D341Med (cell line): ENCODE measurements at places on chromosomes 13 and 19.

DNA sequence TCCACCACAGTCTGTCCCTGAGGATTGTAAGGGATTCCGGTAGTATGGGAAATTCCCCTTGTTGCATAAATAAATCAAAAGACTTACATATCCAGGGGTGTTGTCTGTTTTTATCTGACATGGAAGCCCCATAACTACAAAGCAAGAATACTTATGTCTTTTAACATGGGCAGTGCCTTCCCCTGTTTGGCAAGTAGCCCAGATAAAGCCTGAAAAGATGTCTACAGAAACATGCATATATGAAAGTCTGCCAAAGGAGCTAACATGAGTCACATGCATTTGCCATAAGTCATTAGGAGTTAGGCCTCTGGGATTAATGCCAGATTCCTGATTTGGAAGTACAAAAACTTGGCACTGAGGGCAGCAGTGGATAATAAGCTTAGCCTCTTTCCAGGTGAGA lies 62.1 kb downstream of the ZNF737 start:
- DNase-seq = no peak

DNA sequence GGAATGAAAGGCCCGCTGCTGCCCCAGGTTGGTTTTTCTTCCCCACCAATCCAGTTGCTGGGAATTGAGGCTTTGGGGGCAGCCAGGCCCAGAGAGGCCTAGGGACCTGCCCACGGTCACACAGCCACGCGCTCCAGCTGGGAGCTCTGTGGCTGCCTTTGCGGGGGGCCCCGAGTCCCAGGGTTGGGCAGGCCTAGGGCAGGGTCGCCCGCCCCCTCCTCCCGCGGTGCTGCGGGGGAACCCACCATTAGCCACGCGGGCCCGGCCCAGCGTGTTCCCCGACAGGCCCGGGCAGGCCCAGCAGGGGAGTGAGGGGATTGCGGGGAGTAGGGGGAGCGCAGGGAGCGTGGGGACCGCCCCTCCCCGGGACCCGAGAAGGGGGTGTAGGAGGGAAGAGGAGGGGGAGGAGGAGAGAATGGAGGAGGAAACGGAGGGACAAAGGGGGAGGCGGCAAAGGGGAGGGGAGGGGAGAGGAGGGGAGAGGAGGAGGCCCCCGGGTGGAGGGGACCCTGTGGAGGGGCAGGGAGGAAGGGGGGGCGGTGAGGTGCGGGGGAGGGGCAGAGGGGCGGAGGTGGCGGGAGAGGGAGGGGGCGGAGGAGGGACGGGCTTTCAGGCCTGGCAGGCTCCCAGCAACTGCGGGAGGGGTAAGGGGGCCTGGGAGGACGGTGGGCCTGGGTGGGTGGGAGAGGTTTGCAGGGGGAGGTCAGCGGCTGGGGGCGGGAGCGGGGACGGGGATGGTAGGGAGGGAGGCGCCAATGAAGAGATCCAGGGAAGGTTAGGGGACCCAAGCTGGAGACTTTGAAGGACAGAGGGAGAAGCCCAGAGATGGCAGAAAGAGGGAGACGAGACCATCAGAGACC lies 12.9 kb upstream of the TLE2 start:
- DNase-seq = no peak

- peak; percentile 32 for DNase-seq
Measured at GRCh38 chr13:101514695-101515275, 62.3 kb downstream of the ITGBL1 start.

GRCh38 chr19:16359074-16359473 lies 34.4 kb downstream of the KLF2 start:
- no peak for DNase-seq

- DNase-seq = no peak
Measured at GRCh38 chr19:13097463-13098258, 5.0 kb downstream of the LYL1 start.

- no peak for DNase-seq
Measured at GRCh38 chr13:114323349-114323748, 9.0 kb downstream of the CHAMP1 start.

- no peak for DNase-seq
Measured at GRCh38 chr13:24274452-24275021, 34.8 kb upstream of the C1QTNF9 start.

DNA sequence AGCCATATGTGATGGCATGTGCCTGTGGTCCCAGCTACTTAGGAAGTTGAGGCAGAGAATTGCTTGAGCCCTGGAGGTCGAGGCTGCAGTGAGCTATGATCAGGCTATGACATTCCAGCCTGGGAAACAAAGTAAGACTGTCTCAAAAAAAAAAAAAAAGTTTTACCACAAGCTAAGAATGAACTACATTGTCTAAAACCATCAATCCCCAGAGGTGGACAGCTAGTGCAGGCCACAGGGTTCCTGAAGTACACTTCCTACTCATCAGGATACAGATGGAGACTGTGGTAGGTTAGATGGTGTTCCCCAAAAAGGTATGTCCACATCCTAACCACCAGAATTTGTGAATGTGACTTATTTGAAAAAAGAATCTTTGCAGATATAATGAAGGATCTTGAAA lies 63.5 kb upstream of the DOCK9 start:
- DNase-seq = no peak

DNA sequence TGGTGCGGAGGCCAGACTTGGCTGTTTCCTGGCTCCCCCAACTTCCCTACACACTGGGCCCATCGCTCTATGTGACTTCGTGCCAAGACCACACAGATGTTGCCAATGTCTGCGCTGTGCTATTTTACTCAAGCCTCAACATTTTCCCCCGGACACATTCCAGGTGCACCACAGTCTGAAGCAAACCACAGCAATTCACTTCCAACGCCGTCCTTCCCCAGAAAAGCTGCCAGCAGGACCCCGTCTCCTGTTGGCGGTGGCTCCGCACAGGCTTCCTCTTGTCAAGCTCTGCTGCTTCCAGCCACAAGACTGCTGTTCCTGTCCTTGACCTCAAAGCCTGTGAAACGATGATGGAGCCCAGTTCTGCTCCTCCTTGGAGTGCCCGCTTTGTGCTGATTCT lies 100.7 kb downstream of the CRYL1 start:
- no peak for DNase-seq

GRCh38 chr13:73212482-73212881 lies 153.7 kb downstream of the KLF5 start:
- no peak for DNase-seq

GRCh38 chr19:46648961-46649960 lies 11.7 kb downstream of the DACT3 start:
- peak; percentile 63 for DNase-seq

DNA sequence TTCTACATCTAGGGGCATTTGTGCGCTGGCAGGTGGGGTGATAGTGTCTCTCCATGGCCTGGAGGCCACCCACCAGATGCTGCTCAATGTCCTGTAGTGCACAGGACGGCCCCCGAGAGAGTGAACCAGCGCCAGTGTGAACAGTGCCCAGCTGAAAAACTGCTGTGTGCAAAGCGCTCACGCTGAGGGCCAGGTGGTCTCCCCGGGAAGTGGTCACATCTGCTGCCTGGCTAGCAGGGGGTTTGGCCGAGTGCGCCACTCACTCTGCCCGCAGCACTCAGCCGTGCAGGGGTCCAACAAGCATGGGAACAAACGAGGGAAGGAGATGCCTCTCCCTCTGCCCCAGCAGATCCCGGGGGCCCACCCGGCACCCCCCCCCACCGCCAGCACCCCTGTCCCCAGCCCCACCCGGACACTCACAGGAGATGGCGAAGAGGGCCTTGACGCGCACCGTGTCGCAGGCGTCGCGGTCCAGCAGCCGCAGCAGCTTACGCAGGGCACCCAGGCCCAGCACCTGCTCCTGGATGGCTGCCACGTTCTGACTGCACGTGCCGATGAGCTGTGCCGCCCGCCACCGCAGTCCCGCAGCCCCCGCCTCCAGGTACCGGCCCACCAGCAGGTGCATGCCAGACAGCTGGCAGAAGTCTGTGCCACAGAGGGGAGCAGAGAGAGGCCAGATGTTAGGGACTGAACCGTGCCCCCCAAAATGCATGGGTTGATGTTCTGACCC lies 5.8 kb downstream of the HSPBP1 start:
- DNase-seq = no peak

DNA sequence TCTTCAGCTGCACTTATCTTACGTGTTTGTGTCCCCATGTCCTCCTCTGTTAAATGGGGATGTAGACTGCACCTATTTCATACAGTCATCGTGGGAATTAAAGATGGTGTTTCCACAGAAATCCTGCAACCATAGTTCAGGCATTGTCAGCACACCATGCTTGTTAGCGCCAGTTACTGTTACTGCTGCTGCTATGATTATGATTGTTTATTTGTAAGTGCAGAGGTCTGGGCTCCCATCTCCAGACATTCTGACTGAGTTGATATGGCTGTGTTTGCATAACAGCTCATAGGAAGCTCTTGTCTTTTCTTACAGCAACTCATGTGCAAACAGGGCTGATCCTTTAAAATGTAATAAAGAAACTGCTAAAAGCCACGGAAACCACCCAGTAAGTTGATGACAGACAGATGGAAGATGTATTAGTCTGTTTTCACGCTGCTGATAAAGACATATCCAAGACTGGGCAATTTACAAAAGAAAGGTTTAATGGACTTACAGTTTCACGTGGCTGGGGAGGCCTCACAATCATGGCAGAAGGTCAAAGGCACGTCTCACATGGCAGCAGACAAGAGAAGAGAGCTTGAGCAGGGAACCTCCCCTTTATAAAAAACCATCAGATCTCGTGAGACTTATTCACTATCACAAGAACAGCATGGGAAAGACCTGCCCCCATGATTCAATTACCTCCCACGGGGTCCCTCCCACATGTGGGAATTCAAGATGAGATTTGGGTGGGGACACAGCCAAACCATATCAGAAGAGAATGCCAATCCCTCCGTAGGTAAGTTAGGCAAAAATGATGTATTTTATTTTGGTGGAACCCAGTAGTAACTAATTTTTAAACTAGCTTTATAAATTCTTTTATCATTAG lies 1.6 kb downstream of the ZSCAN5A start:
- DNase-seq = no peak

DNA sequence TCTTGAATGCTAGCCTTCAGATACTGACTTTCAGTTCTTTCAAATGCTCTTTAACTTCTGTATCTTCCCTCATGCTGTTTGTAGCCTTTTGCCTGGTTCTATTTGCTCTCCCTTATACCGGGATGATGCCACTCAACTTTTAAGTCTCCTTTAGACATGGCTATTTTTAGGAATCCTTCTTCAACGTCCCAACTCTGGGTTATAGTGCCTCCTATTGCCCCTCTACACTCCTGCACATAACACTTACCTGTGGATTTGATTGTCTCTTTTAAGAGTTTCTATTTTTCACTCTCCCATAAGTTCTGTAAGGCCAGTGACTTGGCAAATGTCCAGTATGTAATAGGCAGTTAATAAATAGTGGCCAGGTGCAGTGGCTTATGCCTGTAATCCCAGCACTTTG lies 343.0 kb downstream of the KLF5 start:
- DNase-seq = no peak

GRCh38 chr19:18388100-18388959 lies 2.4 kb downstream of the GDF15 start:
- DNase-seq = peak; percentile 98

GRCh38 chr19:16899566-16900075 lies 10.8 kb downstream of the F2RL3 start:
- peak; percentile 64 for DNase-seq

GRCh38 chr19:14477418-14478112 lies 2.4 kb upstream of the PTGER1 start:
- no peak for DNase-seq

DNA sequence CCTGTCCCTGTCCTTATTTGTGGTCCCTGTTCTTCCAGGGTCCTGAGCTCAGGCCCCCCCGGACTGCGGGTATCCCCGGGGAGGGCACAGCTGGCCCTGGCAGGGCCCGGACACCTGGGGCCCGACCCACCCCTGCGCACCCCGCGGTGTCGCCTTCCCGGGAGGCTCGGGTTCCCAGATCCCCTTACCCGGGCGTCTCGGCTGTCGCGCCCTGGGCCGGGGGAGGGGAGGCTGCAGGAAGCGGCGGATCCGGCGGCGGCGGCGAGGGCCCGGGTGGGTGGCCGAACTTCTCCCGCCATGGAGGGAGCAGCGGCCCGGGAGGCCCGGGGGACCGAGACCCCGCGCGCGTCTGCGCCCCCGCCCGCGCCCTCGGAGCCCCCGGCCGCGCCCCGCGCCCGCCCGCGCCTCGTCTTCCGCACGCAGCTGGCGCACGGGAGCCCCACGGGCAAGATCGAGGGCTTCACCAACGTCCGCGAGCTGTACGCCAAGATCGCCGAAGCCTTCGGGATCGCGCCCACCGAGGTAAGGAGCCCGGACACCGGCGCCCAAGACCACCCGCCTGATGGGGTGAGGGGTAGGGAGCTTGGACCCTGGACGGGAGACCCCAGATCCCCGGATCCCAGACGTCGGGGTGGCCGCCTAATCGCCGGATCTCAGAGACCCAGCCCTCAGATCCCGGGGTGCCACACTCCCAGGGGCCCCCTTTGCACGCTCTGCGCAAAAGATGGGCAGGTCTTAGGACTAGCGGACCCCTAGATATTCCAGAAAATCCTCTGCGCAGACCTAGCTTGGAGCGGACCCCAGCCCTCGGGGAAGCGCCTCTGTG lies at the start of gene GIPC3:
TSS of gene GIPC3 (plus strand) at position 178 of the 826 bp plus-strand sequence. CDS start at position 298, 120 bp downstream.
- peak; percentile 65 for DNase-seq

DNA sequence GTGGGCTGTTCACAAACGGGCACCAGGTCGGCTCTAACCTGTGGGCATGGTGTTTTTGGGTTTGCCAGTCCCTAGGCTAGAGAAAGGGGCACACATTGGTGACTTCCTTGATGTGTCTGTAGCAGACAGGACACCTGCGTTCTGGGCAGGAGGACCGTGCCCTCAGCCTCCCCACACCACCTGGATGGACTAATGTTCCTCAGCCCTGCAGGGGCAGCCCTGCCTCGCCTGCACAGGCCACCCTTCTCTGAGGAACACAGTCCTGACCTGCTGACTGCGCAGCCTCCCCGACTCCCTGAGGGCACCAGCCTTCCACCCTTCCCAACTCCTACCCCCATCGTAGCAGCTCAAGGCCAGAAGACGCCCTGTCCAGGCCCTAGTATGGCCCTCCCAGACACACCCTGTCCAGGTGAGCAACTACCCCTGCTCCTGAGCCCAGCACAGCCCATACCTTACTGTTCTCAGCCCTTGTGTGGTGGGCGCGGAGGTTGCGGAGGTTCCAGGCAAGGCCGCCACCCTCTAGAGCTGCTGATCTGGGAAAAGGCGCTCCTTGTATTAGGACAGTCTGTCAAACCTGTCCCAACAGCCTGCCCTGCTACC lies 55.7 kb downstream of the GGACT start:
- no peak for DNase-seq

- DNase-seq = no peak
Measured at GRCh38 chr13:113008851-113009250, 39.8 kb downstream of the MCF2L start.

- DNase-seq = no peak
Measured at GRCh38 chr13:26709461-26709860, 51.1 kb downstream of the GPR12 start.

DNA sequence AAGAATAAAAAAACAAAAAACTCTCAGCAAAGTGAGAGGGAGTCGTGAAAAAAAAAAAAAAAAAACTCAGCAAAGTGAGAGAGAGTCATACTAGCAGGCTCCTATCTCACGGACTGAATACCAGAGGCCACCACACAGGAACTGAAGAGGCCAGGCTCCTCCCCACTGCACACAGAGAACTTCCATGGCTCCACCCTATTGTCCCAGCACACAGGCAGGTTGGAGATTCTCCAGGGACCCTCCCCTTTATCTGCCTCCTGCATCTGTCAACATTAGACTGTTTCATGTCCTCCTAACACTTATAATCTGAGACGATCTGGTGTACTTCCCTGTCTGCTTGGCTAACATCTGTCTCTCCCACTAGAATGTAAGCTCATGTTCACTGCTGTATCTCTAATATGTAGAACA lies 37.0 kb upstream of the FARP1 start:
- DNase-seq = no peak

- DNase-seq = no peak
Measured at GRCh38 chr19:1167687-1168571, 6.1 kb downstream of the SBNO2 start.
